ENCODE measurements at places on chromosomes 4 and X.

DNA sequence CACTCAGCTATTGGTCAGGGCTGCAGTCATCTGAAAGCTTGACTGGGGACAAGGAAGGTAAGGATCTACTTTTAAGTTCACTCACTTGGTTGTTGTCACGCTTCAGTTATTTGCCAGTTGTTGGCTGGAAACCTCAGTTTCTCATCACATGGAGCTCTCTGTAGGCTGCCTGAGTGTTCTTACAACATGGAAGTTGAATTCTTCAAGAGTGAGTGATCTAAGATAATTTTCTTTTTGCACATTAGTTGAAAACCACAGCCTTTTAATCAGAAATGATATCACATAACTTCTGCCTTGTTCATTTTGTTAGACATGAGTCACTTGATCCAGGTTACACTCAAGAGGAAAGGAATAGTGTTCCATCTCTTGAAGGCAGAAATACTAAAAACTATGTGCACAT lies 552.7 kb downstream of the RAPGEF2 start:
- DNase-seq, result no peak

GRCh38 chr4:57122959-57123358 lies 12.8 kb upstream of the IGFBP7 start:
- no peak for DNase-seq

GRCh38 chr4:82519776-82520175 lies 42.0 kb downstream of the TMEM150C start:
- no peak for DNase-seq

- no peak for DNase-seq
These were observed 20.8 kb upstream of the TMEM128 start for GRCh38 chr4:4268776-4269175.

DNA sequence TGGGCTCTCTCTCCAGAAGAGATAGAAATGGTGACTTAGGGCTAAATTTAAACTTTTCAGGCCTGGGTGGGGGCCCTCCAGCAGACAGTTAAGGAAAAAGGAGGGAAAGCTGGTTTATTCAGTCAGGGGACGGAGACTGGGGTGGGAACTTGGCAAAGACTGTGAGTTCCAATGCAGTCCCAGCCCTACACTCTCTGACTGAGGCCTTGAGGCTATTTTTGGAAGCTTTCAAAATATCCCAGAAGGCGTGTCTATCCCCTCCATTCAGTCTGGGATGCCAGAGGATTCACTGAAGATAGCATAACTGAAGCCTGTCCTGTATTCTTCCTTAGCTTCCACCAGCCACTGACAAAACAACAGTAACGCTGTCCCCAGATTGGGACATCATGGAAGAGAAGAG lies 32.1 kb upstream of the MSN start:
- no peak for DNase-seq
